ENCODE measurements at places on chromosomes 13 and 19.

GRCh38 chr13:42007844-42008243 lies 40.6 kb upstream of the DGKH start:
- no peak for DNase-seq

GRCh38 chr19:35320065-35320713 lies 8.8 kb upstream of the CD22 start:
- DNase-seq: peak; percentile 78

DNA sequence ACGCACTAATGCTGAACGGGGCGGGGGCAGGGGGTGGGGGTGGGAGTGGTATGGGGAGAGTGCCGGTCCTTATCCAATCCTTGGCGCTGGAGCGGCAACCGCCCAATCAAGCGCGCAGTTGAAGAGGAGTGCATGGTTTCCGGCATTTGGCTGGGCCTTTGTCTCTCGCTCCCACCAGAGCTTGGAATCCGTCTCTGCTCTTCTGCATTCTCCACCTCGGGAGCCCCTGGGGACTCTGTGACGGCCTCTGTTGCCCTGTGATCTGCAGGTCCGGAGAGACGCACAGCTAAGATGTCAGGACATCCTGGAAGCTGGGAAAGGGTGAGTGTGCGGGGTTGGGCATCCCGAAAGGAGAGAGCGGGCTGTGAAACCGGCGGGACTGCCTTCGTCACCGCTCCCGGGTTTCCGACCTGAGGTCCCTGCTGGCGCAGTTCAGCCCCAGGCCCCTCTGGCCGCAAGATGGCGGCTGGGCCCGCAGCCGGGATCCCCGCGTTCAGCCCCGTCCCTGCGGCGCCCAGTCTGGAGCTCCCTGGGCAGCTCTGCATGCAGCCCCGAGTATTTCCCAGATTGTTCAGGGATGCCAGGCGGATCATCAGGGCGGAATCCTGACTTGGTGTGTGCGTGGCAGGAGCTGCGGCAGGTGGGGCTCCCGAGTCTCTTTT lies 53.6 kb upstream of the ZNF254 start:
- DNase-seq: peak; percentile 85

GRCh38 chr13:28415994-28416421 lies 78.9 kb downstream of the FLT1 start:
- peak; percentile 67 for DNase-seq

GRCh38 chr13:61833228-61833627 lies 417.6 kb upstream of the PCDH20 start:
- DNase-seq: no peak

- DNase-seq: no peak
Observed at GRCh38 chr19:34328982-34329381, 36.0 kb upstream of the GPI start.

DNA sequence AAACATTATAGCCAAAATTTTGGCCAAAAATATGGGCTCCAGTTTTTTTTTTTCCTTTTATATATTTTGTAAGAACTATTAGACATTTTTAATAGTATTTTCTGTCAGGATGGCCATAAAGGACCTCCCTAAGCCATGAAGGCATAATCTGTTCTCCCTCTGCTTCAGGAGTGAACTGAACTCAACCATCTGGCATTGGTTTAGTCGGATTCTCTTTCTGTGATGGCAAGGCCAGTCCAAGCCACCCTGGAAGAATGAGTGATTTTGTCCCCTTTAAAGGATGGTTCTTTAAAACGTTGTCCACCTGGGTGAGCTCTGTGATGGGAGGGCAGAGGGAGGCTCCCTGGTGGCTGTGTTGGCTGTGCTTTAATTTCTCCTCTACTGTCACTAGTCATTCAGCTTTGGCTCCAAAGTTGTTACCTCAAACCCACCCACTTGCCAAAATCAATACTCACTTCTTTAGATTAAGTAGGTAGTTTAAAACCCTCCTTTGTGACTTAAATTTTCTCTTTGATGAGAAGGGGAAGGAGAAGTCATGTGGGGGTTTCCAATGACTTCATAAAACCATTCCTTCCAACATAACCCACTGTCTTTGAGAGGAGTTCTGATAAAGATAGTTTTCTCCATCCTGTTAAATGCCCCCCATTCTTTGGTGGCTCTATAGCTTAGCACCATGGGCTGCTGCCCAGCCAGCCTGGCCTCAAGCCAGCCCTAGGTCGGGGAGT lies 4.4 kb downstream of the TNFRSF19 start:
- no peak for DNase-seq

GRCh38 chr19:1472231-1473084 lies 6.6 kb downstream of the C19orf25 start:
- DNase-seq: no peak

GRCh38 chr13:71437704-71438103 lies 429.3 kb downstream of the DACH1 start:
- DNase-seq: no peak

DNA sequence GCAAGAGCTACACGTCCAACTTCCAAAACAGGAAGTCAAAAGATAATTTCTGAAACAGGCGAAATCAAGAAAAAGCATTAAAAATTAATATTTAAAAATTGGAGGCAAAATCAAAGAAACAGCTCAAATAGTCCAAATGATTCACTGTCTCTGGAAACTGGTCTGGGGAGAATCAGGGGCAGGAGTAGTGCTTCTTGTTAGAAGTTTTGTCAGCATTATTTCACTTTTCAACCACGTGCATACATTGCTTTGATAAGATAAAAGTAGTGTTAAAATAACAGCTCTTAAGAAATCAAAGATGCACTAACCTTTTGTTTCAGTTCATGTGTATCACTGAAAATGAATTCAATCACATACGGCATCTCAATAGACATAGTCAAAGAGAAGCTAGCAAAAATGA lies 53.8 kb downstream of the PARP4 start:
- no peak for DNase-seq

DNA sequence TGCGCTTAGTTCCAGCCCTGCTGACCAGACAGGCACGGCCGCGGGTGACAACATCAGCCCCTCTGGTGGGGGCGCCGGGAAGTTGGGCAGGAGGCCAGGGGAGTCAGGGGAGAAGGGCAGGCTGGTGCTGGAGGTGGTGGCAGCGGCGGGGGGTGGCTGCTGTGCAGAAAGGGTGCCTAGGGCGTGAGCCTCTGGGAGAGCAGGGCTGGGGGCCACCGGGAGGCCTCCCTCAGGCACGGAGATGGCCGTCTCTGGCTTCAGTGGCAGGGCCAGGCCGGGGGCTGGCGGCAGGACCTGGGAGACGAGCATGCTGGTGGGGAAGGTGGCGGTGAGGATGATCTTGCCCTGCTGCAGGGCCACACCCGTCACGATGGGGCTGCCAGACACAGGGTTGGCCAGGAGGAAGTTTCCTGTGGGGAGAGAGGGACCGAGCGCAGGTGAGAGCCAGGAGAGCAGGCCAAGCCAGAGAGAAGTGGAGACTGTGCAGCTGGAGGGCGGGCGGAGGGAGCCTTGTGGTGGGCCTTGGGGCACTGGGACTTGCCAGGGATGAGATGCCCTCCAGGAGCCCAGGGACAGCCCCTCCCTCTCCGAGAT lies 3.3 kb downstream of the SIX5 start:
- no peak for DNase-seq

DNA sequence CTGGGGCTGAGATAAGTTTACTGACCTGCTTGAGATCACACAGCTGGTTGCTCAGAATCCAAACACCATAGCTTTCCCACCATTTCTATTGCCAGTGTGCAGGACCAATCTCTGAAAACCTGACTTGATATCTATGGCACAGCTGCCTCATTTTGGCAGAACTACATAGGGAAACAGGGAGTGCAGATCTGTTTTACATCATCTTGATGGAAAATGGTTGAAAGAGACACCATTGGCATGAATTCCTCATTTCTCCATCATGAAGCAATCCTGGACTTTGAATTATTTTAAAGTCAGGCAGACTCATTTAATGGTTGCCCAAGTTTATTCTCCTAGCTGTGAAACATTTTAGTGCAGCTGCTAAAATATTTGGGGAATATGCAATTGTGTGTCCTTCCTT lies 1628.2 kb upstream of the SLC10A2 start:
- no peak for DNase-seq

GRCh38 chr19:29811125-29812079 lies at the start of gene CCNE1:
Gene CCNE1 (plus strand): TSS chr19:29811991. CDS start chr19:29812556, 565 bp downstream.
- peak; percentile 68 for DNase-seq

DNA sequence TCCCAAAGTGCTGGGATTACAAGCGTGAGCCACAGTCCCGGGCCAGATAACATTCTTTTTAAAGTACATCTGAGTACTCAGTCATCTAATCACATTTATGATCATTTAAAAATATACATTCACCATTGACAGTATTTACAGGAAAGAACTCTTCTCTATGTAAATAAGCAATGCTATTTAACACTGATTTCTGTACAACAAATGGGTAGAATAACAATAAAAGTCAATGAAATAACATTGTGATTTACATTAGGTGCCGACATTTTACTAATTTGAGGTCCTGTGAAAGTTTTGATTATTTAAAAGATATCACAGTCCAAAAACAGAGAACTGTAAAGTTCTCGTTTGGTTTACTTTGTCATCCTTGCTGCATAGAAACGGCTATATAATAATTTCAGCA lies 1763.7 kb downstream of the SLITRK1 start:
- no peak for DNase-seq

DNA sequence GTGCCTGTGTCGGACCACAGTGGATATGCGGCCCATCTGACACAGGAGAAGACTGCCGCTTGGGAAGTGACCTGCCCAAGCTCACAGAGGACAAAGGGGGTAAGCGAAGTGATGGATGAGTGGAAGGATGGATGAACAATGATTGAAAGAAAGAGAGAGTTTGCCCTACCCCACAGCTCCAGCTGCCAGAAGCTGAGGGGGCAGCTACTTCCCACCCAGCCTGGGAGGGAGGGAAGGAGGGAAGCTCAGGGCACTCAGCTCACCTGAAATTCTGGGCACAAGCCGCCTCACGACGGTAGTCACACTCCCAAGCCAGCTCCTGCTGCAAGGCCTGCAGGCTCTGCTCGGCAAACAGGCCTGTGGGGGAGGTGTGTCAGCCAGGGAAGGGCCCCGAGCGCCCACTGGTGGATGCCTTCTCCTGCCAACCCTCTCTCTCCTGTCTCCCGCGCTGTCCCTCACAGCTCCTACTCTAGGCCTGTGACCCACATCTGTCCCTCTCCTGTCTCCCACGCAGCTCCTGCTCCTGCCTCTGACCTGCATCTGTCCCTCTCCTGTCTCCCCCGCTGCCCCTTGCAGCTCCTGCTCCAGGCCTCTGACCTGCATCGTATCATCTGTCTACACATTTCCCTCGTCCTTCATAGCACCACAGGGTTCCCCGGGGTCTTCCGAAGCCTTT lies 12.0 kb upstream of the NUMBL start:
- DNase-seq: no peak

DNA sequence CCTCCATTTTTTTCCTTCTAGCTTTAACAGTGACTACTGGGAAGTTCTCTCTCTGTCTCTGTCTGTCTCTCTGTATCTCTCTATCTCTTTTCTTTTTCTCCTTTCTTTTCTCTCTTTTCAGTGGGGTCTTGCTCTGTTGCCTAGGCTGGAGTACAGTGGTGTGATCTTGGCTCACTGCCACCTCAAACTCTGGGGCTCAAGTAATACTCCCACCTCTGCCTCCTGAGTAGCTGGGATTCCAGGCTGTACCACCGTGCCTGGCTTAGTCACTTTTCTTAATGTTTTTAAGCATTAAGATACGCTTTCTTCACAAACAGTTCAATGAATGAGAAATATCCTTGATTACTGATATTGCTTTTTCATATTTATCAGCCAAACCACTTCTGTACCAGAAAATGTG lies 13.1 kb downstream of the PCCA start:
- DNase-seq: no peak

GRCh38 chr13:80338781-80339562 lies 2.0 kb downstream of the SPRY2 start:
- peak; percentile 84 for DNase-seq

- no peak for DNase-seq
Observed at GRCh38 chr19:27744926-27745768, 1467.8 kb downstream of the UQCRFS1 start.

- DNase-seq: peak; percentile 83
Observed at GRCh38 chr19:41548954-41549688, 26.8 kb upstream of the CEACAM21 start.

DNA sequence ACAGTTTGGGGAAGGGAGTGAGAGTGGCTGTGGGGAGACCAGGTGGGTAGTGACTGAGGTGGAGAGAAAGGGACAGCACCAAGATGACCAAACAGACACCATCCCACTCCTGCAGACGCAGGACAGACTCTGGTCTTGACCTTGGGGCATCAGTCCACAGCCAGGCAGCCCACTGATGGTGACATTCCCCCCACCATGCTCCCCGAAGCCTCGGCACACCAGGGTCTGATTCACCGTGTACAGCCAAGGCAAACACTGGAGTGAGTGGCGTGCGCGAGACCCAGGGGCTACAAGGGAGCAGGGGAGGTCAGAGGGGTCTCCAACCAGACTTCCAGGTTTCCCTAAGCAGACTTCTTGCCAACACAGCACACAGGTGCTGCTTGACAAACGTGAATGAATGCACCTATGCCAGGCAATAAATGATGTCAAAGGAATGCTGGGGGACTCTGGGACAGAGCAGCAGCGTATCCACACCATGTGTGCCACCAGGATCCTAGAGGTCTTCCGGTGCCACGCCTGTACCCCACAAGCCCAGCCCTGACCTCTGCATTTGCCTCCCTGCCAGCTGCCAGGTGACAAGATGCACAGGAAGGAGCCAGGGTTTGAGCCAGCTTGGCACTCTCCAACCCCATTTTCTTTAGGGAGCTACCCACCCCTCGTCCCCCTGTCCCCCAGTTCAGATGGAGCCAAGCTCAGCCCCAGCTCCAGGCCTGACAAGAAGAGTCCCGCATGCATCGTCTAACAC lies 18.5 kb downstream of the RANBP3 start:
- DNase-seq: no peak

- DNase-seq: no peak
Observed at GRCh38 chr13:41312176-41312500, 1.1 kb downstream of the NAA16 start.

DNA sequence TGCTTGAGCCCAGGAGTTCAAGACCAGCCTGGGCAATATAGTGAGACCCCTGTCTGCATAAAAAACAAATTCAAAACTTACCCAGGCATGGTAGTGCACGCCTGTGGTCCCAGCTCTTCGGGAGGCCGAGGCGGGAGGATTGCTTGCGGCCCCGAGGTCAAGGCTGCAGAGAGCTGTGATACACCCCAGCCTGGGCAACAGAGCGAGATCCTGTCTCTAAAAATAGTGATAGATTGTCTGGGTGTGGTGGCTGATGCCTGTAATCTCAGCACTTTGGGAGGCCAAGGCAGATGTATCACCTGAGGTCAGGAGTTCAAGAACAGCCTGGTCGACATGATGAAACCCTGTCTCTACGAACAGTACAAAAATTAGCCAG lies 4.0 kb upstream of the KLF16 start:
- DNase-seq: no peak

DNA sequence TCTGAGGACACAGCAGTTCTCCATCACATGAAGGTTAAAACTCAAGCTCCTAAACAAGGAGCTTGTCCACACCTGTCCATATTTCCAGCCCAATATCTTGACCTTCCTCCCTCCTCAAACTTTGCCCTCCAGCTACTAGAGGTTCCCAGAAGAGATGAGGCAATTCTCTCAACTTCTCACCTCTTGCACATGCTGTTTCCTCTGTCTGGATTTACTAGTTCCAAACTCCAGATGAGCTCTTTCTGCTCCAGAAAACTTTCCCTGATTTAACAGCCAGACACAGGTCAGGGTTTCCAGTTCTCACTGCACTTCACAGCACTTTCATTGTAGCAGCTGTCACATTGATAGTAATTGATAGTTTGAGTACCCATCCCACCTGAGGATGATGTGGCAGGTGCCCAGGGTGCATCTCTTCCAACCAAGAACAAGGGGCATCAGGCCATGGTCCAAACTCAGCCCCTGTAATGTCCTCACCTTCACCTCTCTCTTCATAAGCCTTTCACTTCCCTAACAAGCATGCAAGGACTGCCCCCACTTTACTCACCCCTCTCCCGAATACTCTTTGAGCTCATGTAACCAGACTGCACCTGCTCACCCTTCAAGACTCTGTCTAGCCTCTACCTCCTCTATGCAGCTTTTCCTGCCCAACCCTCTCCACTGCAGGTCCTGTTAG lies 3.0 kb upstream of the WDFY2 start:
- DNase-seq: no peak

Measured in AML-193 (cell line).